NCI-H446 (cell line): ENCODE measurements at places on chromosomes 1 and 21.

- no peak for DNase-seq
Measured at GRCh38 chr1:157162345-157162744, 24.1 kb upstream of the ETV3 start.

DNA sequence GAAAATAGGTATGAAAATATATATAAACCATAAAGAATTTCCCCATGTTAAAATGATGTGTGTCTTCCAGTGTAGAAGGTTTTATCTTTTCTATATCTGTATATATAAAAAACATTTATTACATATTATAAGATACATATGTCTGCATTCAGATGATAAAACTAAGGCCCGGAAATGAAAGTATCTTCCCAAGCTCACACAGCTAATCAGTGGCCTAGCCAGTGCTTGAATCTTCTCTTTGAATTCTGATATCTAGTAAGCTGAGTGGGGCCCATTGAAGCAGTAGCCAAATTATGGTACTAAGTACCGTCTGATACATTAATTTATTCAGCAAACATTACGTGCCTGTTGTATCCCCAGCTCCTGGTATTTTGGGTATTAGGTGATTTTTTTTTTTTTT, 28.6 kb downstream of the UCK2 start:
- DNase-seq: no peak

GRCh38 chr1:18907021-18907916, 4.9 kb upstream of the ALDH4A1 start:
- DNase-seq: peak; percentile 31

DNA sequence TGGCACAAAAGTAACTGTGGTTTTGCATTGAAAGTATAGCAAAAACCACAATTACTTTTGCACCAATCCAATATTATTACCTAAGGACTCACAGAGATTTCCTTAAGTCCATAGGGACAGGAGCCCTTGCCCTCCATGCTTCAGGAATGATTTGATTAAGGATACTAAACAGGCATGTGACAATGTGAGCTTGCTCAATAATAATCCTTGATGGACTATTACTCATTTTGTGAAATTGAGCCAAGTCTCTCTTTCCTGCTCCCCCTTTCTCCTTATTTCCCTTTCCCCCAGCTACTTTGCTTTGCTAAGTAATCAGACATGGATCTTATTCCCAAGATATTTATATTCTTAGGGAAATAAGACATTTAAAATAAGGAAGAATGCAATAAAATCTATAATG, 21.6 kb upstream of the RGL1 start:
- peak; percentile 37 for DNase-seq

- no peak for DNase-seq
Measured at GRCh38 chr1:15355968-15356625, 53.6 kb upstream of the EFHD2 start.

- no peak for DNase-seq
Measured at GRCh38 chr21:33902349-33902748, 13.3 kb downstream of the ATP5PO start.

DNA sequence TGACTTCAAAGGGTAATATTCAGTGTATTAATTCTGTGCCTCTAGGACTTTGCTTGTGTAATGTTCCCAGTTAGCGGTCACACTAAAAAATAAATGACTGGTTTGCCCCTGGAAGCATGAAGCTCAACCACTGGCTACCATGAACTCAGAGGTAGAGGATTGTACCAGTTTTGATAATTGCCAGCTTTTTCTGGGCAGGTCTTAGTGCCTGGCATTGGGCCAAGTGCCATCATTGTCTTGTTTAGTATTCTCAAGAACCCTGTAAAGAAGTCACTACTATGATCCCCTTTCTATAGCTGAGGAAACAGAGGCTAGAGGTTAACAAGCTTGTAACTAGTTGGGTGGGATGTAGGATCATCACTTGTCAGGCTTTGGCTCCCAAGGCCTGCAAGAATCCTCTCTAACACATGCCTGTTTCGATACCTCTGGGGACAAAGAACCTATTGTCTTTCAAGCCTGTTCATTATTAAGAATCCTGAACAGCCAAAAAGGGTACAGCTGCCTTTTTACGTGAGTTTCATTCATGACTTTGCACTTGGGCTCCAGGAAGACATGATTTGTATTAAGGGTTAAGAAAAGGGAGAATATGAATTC, 121.9 kb upstream of the JUN start:
- no peak for DNase-seq

GRCh38 chr1:211710566-211711314, 35.3 kb upstream of the NEK2 start:
- DNase-seq: no peak

DNA sequence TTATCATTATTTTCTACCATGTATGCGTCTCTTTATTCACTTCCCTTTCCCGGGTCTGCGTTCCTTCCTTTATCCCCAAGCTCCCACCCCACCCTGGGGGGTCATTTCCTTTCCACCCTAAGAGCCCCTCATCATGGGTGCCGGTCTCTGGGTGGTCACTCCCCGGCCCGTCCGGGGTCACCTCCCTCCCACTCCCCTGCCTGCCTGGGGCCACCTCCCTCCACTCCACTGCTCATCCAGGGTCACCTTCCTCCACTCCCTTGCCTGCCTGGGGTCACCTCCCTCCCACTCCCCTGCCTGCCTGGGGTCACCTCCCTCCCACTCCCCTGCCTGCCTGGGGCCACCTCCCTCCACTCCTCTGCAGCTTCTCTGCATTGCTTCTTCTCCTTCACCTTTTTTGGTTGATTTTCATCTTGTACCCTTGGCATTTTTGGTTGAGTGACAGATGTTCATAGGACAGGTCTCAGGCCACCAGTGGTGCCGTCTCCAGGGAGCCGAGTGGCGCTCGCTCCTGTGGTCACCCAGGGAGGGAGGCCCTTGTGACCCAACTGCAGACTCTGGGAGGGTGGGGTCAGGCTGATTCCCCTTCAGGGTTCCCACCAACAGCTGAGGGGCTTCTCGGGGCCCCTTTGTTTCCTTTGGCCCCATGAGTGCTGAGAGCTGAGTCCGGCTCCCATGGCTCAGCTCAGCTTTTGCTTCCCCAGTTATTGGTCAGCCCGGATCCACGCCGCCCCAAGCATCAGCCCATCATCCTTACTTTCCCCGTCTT, 48.6 kb upstream of the PCBP3 start:
- no peak for DNase-seq

DNA sequence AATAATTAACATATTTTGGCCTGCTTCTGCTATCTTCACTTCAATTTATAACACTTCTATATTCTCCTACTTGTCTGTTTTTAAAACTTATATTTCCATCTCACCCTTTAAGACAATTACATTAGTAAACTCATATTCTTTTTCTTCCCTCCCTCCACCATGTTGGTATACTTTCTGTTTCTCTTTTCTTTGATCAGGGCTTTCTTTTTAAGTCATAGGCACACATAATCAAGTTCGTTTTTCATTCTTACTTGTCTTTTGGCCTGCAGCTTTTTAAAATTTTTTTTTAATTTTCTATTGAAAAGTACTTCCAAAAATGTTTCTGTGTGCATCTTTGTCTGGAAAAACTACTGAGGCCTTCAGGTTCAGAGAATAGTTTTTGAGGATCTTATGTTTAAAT, 2.3 kb downstream of the PYHIN1 start:
- DNase-seq: no peak

DNA sequence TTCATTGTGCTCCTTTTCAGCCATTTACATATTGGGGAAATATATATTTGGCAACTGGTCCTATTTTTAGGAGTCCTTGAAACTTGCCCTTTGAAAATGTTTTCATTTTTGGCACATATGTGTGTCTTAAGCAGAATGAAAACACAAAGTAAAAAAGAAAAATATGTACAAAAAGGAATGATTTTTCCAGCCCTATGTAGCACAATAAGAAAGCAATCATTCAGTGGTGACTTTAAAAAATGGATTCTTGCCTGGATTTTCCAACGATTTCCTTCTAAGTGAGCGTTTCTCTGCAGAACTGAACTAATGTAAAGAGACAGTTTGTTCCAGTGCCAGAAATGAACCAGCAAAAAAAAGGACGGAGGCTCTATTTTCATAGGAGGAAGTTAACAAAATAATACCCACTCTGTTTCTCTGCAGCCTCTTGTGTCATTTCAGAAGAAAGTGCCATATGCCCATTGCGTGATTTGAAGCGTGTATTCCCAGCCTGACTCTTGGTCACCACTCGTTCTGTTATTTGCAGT, 340.1 kb downstream of the SETD4 start:
- DNase-seq: no peak

- peak; percentile 94 for DNase-seq
Measured at GRCh38 chr1:183674339-183674738, 21.2 kb upstream of the APOBEC4 start.

- no peak for DNase-seq
Measured at GRCh38 chr1:167748906-167749305, 27.1 kb downstream of the MPZL1 start.
